ENCODE measurements at places on chromosomes 6 and 20.

DNA sequence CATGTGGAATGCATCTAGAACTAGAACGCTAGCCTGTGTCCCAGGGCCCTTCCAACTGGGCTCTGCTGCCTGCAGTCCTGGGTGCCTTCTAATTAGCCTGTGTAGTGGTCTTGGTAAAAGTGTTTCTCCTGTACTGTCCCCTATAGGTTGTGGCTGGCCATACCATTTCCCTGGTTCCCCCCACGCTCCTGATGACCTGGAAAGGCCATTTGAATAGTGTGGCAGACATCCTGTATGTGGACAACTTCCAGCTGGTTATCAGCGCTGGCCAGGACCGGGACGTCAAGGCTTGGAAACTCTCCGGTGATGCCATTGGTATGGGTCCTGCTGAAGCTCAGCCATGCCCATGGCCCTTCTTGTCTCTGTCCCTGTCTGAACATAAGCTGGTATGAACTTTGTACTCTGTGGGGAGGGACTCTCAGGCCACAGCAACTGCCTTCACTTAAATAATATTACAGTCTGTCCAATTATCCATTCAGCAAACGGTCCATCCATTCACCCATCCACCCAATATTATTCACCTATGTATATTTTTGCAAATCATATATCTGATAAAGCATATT, 60.7 kb downstream of the SUN5 start:
- DNase-seq, result no peak

- peak; percentile 88 for DNase-seq
These were observed 37.3 kb upstream of the BTN3A2 start for GRCh38 chr6:26327450-26328264.

GRCh38 chr20:35054814-35055213, 37.8 kb downstream of the TRPC4AP start:
- DNase-seq, result no peak

DNA sequence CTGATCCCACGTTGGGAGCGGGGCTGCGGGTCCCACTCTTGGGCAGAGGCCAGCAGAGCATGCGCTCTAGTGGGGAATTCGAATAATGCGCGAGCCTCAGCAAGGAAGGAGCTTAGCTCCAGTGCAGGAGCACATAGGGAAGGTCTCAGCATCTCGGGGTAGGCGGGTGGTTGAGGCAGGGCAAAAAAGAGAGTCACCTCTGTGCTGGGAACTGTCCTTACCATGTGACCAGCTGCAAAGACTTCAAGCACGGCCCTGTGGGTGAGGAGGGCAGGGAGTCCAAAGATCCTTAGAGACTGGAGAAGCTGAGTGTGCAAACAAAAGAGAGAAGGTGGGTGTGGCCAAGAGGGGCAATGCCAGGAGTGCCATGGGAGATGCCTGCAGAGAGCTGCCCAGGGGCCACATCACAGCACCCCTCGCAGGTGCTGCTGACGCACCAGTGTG, 79.2 kb upstream of the CD93 start:
- DNase-seq, result no peak

GRCh38 chr6:166483573-166484250, 101.0 kb upstream of the MPC1 start:
- no peak for DNase-seq

- no peak for DNase-seq
These were observed 98.3 kb downstream of the SOX4 start for GRCh38 chr6:21691685-21692346.

DNA sequence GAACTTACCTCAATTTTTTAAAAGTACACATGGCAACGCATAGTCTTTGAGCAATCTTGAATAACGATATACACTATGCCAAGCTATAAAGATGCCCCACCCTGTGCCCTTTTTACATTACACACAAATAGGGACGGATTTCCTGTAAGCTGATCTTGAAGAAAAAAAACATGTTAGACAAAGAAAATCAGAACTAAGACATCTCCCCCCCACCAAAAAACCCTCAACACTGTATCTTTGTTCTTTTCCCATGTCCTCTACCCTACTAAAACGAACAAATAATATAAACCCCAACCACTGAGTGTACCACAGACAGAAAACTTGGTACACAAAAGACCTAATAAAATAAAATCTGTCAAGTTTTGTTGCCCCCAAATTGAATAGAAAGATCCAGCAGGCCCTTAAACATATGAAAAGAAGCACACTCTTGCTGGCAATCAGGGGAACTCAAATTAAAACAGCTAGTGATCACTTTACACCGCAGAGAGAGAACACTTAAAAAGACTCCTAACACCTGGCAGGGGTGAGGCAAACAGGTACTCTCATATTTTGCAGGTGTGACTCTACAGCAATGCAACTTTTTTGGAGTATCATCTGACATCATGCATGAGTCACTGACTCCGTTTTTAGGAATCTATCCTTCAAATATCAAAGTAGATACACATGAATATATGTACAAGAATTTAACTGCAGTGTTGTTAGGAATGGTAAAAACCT, 29.6 kb downstream of the BACH2 start:
- no peak for DNase-seq

DNA sequence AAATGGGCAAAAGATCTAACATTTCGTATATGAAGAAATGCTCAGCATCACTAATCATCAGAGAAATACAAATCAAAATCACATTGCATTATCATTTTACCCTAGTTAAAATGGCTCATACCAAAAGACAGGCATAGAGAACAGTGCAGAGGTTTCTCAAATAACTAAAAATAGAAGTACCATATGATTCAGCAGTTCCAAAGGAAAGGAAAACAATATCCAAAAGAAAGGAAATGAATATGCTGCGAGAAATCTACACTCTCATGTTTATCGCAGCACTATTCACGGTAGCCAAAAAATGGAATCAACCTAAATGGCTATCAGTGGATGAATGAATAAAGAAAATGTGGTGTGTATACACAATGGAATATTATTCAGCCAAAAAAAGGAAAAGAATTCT, 63.5 kb downstream of the VTA1 start:
- DNase-seq, result no peak

DNA sequence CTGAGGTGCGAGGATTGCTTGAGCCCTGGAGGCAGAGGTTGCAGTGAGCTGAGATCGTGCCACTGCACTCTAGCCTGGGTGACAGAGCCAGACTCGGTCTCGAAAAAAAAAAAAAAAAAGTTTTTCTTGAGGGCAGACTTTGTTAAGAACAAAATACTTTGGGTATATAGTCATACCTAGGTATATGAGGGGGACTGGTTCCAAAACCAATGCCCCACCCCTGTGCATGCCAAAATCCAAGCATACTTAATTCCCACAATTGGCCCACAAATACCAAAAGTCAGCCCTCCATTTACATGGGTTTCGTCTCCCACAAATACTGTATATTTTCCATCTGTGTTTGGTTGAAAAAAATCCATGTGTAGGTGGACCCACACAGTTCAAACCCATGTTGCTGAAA, 119.9 kb downstream of the INSM1 start:
- no peak for DNase-seq

GRCh38 chr6:17096096-17096495, 5.8 kb upstream of the STMND1 start:
- DNase-seq, result no peak

DNA sequence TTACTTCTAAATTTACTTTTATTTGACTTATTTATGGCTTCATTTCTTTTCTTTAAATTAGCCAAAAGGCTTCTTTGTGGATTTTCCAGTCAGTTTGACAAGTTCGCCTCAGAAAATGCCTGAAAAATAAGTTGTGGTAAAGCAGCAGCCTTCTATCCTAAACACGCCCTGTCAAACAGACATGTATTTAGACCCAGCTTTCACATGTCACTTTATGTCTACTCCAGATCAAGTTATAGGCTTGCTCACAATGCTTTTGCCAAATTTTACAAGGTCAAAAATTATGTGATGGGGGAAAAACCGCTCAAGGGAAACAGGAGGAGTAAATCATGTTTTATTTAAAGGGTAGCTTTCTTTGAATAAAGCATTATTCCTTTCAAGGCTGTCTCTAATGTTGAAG, 615.0 kb downstream of the HDGFL1 start:
- DNase-seq, result no peak

GRCh38 chr6:54718541-54719023, 128.0 kb upstream of the FAM83B start:
- no peak for DNase-seq

GRCh38 chr6:107033126-107033525, 5.1 kb downstream of the MTRES1 start:
- no peak for DNase-seq

DNA sequence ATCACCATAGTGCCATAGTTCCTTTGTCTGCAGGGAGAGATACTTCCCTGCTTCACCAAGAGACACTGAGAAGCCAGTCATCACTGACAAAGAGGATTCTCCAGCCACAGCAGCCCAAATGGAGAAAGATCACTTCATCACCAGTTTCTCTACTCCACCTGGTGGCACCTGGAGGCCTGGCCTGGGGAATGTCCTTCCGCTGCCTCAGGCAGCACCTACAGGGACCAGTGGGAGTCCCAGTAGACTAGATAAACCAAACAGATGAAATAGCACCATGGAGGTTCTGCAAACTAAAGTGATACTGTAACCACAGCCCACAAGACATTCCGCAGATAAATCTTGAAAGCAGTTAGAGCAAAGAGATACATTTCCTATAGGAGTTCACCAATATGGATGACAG, 266.5 kb downstream of the C6orf118 start:
- DNase-seq, result no peak

GRCh38 chr20:45011108-45011526, 44.8 kb downstream of the STK4 start:
- DNase-seq, result peak; percentile 23

GRCh38 chr6:11918739-11919605, 93.1 kb upstream of the HIVEP1 start:
- DNase-seq, result peak; percentile 6

DNA sequence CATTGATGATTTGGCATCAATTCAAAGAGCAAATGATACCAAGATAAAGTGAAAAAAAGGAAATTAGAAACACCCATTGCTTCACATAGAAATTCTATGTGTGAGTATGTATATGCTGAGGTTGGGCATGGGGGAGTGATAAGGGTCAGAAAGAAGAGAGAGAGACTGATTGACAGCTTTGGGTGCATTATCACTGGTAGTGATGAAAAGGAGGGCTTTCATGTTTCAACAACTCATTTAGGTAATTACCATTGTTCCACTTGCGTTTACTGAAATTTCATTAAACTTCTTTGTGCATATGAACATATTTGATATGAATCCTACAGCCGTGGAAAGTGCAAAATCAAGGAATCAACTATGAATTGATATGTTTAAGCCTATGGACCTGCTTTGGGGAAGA, 84.7 kb downstream of the ADGRB3 start:
- DNase-seq, result no peak

- no peak for DNase-seq
These were observed 1.6 kb upstream of the OLIG3 start for GRCh38 chr6:137495703-137496336.

DNA sequence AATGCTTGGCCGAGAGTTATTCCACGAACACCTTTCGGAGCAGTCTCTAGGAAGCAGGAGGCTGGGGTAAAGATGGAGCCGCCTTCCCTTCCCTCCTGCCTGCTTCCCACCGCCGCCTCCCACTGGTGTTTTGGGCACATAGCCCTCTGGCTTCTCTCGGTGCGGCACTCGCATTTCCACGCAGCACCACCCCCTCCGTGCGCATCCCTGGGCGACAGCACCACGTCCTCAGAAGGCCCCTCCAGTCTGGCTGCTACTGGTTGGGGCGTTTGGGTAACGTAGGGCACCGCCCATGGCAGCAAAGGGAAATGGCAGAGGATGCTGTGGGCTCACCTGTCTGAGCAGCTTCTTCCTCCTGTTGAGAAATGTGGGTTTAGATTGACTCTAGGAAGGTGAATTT, 2.4 kb downstream of the COL20A1 start:
- no peak for DNase-seq

GRCh38 chr6:30600451-30600961, 16.5 kb downstream of the PPP1R10 start:
- DNase-seq, result no peak

DNA sequence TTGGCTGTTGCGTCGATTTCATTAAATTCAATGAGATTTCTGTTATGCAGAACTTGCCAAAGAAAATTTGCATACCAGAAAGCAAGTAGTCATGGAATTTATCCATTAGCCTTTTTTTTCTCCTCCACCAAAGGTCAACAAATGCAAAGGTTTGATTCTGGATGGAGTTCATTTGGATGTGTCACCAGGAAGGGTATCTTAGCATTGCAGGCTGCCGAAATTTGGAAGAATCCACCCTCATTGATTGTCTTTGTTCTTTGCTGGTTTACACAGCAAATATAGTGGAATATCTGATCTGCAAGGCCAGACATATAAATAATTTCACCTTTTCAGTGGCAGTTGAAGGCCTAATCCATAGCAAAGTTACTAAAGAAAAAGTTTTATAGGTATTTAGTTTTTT, 229.4 kb upstream of the SLC35B3 start:
- no peak for DNase-seq

DNA sequence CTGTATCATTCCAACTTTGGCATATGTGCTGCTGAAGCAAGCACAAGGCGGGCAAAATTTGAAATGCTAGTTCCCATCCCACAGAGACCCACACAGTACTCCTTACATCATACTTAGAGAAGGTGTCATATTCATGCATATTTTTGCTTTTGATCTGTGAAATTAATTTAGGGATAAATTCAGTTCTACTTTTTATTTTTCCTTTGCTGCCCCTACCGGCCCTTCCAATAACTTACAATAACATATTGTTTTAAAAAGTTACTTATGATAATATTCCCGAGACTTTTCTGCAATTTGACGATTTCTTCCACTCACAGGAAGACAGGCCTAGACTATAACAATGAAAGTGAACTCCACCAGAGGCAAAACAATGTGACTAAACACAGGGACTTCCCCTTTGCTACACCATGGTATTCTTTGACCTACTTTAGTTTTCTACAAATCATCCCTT, 35.0 kb downstream of the SESN1 start:
- DNase-seq, result no peak

DNA sequence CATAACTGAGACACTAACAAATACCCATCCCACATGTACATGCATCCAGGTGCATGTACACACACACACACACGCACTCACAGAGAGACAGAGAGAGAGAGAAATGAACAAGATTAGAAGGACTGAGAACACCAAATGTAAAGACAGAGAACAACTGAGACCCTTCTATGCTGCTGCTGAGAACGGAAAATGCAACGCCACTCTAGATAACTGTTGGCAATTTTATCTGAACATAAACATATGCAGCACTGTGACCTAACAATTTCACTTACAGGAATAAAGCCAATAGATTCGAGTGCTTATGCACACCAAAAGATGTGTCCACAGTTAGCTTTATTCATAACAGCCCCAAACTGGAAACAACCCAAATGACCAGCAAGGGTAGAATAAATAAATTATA, 103.8 kb upstream of the LY86 start:
- DNase-seq, result no peak

- no peak for DNase-seq
These were observed 27.3 kb downstream of the CDK5RAP1 start for GRCh38 chr20:33373735-33374605.

All from NCI-H2227 treated with DMSO at 0.1 percent for 48 hours (cell line).